Lower leg skin (tissue), 4 donors: ENCODE measurements at places on chromosomes 11 and 22.

- DNase-seq = no peak
Measured at GRCh38 chr11:18745251-18745650, 19.3 kb upstream of the IGSF22 start.

- no peak for DNase-seq
Measured at GRCh38 chr22:42641801-42642413, 1.5 kb upstream of the ATP5MGL start.

DNA sequence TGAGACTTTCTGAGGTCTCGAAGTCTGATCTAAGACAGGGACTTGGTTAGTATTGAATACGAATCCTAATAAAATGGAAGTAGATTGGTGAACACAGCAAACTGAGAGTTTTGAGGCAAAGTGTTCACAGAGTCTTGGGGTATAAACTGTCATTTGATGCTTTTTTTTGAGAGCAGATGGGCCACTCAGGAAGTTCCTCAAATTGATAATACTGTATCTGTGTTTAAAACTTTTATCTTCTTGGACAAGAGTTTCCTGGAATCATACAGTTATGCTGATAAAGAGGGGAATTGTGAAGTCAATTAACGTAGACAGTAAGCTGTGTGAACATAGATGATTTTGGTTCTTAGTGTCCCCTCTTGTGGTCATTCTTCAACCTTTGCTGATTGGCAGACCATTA is 80.0 kb upstream of the CLPB start:
- DNase-seq = no peak

DNA sequence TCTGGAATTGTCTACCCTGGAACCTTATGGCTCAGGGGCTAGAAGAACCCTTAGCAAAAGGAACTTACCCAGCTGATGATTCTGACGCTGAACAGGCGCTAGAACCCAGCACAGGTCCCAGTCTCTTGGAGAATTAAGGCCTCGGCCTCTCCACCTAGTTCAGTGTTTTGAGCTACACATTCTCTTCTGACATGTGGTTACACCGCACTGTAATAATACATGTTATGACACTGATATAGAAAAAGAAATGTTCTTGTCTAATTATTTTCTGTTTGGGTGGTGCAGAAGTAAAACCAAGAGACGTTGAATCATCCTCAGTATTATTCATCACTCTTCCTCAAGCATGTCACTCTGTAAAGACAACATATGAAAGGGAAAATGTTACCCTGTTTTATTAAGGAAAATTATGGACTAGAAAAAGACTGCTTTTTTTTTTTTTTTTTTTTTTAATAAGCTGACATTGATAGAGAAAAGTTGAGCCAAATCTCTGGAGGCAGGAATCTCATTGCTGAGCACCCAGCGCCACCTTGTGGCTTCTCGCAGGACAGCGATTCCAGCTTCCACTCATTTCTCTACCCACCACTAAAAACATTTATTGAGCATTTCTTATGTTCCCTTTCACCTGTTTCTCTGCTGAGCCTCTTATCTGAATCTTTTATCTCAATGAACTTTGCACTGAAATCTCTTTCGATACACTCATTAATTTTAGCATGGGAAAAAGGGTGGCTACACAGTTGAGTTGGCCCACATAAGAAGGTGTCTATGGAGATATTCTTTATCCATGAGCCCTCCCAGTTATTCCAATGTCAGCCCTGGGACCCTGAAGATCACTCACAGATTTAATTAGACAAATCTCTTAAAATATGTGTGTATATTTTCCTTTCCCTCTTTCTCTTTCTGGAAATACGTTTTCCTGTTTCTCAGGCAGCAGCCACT is 12.6 kb upstream of the APLNR start:
- peak; percentile 89 for DNase-seq

- peak; percentile 92 for DNase-seq
Measured at GRCh38 chr11:46916286-46917108, 1.9 kb downstream of the LRP4 start.

GRCh38 chr11:28529540-28530410 is 421.6 kb downstream of the METTL15 start:
- no peak for DNase-seq
